Testis (tissue), 5 donors: ENCODE measurements at places on chromosomes 2 and 18. TPM values are rescaled to one million over a fixed set of nuclear protein-coding genes. Genes with fewer than 3 reads are reported as not detected.

The ARHGEF33 gene
- total RNA-seq = 6.2 TPM

- no peak for DNase-seq
These were observed 24.7 kb upstream of the NT5C1B start for GRCh38 chr2:18614041-18614440.

GRCh38 chr2:191178806-191179514 is 28.2 kb upstream of the STAT4 start:
- DNase-seq = no peak

The FKBP1B gene
- 3.0 TPM for total RNA-seq

DNA sequence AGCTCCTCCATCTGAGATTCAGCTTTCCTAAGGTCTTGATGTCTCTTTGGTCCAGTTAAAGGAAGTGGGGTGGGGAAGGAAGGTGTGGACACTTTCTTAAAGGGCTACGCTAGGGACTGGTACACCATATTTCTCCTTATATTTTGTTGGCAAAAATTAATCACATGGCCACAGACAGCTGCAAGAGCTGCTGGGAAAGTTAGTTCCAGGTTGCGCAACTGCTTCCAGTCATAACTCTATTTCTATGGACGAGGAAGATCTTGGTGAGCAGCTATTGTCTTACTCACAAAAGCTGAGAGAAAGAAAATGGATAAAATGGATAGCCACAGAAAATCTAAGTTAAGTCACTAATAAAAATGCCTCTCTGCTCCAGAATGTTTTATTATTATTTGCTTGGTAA is 60.7 kb upstream of the PPM1B start:
- DNase-seq = no peak

GRCh38 chr2:167721593-167721992 is 525.8 kb downstream of the STK39 start:
- no peak for DNase-seq

The HOXD11 gene
- 0.62 TPM for total RNA-seq
